Activated naive CD4-positive, alpha-beta T cell treated with anti-CD3 and anti-CD28 coated beads, Interleukin-2, amount 50 U/mL, for 16 hours (primary cell): ENCODE measurements at places on chromosomes 3 and 15.

- peak; percentile 45 for DNase-seq
Observed at GRCh38 chr15:40454904-40455391, 14.2 kb downstream of the BAHD1 start.

DNA sequence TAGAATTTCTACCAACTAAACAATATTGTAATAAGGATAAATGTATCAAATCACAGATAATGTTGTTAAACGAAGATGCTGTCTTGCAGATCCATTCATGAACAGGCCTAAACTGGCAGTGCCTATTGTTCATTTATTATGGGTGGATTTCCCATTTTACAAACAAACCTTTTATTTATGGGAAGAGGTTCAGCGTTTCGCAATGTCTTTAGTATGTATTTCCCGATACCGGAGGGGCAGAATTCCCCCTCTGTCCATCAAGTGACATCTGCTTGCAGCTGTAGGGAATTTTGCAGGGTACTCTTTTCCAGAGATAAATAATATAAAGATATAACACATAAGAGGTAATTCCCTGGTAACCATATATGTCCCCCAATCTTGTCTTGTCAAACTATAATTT lies 5.7 kb downstream of the CEP19 start:
- no peak for DNase-seq

DNA sequence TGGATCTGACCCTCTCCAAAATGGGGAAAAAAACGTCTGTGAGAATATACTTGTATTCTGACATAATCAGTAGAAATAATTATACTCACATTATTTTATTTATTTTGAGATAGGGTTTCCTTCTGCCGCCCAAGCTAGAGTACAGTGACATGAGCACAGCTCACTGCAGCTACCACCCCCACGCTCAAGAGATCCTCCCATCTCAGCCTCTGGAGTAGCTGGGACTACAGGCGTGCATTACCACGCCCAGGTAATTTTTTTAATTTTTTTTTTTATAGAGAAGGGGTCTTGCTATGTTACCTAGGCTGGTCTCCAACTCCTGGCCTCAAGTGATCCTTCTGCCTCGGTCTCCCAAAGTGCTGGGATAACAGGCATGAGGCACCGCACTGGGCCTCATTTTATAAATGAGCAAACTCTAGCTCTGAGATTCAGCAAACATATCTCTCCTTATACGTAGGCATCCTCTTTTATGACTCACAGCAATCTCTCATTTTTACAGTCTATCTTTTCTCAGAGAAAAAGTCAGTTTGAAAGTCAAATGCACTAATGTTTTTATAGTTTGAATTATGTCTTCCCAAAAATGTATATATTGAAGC lies 989 bp upstream of the VGLL3 start:
- no peak for DNase-seq

DNA sequence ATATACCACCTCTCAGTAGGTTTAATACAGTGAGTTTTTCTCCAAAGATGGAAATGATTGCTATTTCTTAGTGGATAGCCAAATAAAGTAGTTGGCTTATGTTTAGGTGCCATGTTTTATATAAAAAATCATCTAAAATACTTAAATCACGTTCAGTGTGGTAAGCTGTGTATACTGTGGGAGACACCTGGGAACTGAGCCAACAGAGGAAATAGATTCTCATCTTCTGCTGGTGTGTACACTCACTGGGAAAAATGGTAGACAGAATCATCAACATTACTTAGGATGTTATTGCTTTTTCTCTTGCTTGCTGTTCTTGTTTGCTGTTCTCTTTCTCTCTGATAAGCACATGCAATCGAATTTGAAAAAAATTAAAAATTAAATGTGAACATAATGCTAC lies 112.6 kb upstream of the MB21D2 start:
- no peak for DNase-seq

- no peak for DNase-seq
Observed at GRCh38 chr3:133949438-133949837, 53.8 kb upstream of the RAB6B start.

DNA sequence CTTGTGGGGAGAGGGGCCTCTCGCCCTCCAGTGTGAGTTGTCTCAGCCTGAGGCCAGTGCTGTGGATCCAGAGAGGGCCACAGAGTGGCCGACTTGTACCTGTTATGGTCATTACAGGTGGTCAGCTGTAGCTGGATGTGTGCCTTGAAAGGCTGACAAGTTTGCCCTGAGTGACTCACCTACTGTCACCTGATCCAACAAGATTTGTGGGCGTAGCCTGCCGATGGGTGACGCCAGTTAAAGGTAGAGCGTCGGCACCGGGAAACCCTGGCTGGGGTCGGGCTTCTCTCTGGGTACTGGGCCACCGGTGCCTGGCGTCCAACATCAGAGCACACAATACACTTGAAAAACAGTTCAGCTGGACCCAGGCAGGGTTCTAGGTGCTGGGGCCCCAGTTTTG lies 2.8 kb upstream of the ISG20 start:
- DNase-seq: peak; percentile 60

DNA sequence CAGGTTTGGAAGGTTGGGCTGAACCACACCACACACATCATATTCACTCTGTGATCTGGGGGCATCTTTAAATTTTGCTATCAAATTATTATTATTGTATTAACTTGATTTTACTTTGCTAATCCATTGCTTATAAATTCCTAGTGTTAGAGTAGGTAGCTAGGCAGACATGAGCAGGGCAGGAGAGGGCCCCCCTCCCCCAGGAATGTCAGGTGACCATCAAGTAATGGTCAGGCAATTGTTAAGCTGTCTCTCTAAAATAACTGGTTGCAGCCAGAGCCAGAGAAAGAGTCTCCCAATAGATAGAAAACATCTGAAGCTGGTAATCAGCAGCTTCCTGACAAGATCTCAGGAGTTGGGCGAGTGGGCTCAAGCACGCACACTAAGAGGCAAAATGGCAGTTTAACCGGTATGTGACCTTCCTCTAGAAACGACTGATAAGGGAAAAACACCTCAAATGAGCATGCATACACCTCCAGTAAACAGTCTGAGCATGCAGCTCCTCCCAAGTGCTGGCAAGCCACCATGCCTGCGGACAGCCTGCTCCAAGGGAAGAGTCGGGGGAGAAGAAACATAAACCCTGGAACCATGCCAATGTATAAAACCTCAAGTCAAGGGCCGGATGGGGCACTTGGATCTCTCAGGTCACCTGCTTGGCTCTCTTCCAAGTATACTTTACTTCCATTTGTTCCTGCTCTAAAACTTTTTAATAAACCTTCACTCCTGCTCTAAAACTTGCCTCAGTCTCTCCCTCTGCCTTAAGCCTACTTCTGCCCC lies 3.1 kb upstream of the CXCR6 start:
- DNase-seq: no peak

- no peak for DNase-seq
Observed at GRCh38 chr15:45151998-45152828, 22.4 kb downstream of the DUOX1 start.

DNA sequence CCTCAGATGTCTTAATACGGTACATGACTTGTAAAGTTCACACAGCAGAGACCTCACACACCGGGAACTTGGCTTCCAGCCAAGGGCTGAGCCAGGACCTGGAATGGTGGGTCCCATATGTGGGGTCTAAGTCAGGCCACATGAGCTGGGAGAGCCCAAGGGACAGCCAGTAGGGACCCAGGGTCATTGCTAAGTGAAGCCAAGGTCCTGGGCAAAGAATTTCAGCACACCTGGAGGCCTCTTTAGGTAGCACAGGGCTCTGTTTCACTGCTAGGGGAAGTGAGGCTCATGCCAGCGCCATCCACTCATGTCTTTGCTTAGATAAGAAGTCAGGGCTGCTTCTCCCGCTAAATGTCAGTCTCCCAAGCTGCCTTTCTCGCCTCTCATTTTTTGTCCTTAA lies 116.6 kb upstream of the TLE3 start:
- no peak for DNase-seq

GRCh38 chr3:184320104-184320445 lies 5.7 kb downstream of the EIF4G1 start:
- DNase-seq: peak; percentile 61

- DNase-seq: no peak
Observed at GRCh38 chr3:36991923-36992805, 767 bp downstream of the EPM2AIP1 start.

DNA sequence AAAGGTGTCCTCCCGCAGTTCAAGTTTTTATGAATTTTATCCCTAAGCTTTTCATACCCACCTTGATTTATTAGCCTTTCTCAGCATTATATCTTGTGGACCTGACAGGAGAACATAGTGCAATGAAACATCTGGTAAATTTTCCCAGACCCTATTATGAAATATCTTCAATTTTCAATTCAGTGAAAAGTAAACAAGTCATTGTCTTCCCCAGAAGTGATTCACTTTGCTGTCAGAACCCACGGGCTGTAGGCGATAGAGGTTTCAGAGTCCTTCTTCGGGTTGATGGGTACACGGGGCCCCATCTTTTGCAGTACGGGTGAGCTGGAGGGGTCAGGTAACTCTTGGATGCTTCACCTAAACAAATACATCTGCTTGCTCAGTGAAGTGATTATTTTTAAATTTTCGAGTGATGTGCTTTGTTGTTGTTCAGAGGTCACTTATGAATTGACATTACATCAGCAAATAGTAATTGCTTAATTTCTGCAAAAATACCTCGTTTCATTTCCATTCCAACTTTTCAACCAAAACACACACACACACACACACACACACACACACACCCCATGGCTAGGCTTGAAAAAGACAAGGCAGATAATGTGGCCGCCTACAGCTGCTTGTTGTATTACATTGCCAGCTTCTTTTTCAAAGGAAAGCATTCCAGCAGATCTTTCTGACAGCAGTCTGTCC lies 102.9 kb downstream of the SEMA6D start:
- no peak for DNase-seq
